Muscle of arm (tissue), 14 donors: ENCODE measurements at places on chromosomes 11 and 22. TPM values are rescaled to one million over a fixed set of nuclear protein-coding genes. Genes with fewer than 3 reads are reported as not detected.

Gene MAJIN
- not detected for polyA plus RNA-seq

Gene OR10A2
- not detected for polyA plus RNA-seq

Gene NLRX1
- 11.7 TPM for polyA plus RNA-seq

Gene PTPN5
- 0.22 TPM for polyA plus RNA-seq

Gene TMEM86A
- 2.9 TPM for polyA plus RNA-seq

Gene OR1S1
- polyA plus RNA-seq = not detected

Gene EFCAB6
- 1.4 TPM for polyA plus RNA-seq

Gene USP35
- polyA plus RNA-seq = 4.2 TPM

Gene CASP12
- polyA plus RNA-seq = 0.14 TPM

Gene MPZL3
- 0.49 TPM for polyA plus RNA-seq

Gene FAM111B
- polyA plus RNA-seq = not detected

Gene ZNF215
- 1.2 TPM for polyA plus RNA-seq

Gene PCNX3
- 19.8 TPM for polyA plus RNA-seq

Gene TRMT2A
- polyA plus RNA-seq = 30.0 TPM

Gene RAB3IL1
- polyA plus RNA-seq = 18.2 TPM

Gene OR8G1
- polyA plus RNA-seq = not detected

Gene CCDC87
- 0.14 TPM for polyA plus RNA-seq

Gene PDGFD
- polyA plus RNA-seq = 22.3 TPM

Gene UPB1
- not detected for polyA plus RNA-seq

Gene C22orf31
- 1.2 TPM for polyA plus RNA-seq
